Stimulated activated CD4-positive, alpha-beta T cell treated with anti-CD3 and anti-CD28 coated beads, Interleukin-1b, Interleukin-23, amount 100 ng/mL, for 4 hours (primary cell): ENCODE measurements at places on chromosomes 16 and 17.

- DNase-seq, result peak; percentile 40
These were observed 22.1 kb downstream of the SOX8 start for GRCh38 chr16:1003391-1004347.

DNA sequence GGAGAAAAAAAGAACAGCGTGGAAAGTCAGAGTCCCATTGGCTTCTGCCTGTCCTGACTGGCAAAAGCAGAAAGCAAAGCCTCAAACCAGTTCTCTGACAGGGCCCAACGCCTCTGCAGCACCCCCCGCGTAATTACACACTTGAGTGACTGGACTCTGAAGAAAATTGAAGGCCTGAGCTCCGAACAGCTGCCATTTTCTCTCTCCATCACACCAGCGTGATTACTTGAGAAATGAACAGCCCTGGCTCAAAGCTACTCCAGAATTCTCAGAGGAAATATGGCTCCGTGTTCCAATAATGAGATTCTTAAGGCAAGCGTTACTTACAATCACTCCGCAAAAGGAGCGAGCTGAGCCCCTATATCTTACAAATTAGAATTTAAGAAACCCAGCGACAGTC, 142.7 kb upstream of the C17orf78 start:
- DNase-seq, result no peak

GRCh38 chr17:62760059-62760944, 47.8 kb downstream of the MARCHF10 start:
- no peak for DNase-seq

DNA sequence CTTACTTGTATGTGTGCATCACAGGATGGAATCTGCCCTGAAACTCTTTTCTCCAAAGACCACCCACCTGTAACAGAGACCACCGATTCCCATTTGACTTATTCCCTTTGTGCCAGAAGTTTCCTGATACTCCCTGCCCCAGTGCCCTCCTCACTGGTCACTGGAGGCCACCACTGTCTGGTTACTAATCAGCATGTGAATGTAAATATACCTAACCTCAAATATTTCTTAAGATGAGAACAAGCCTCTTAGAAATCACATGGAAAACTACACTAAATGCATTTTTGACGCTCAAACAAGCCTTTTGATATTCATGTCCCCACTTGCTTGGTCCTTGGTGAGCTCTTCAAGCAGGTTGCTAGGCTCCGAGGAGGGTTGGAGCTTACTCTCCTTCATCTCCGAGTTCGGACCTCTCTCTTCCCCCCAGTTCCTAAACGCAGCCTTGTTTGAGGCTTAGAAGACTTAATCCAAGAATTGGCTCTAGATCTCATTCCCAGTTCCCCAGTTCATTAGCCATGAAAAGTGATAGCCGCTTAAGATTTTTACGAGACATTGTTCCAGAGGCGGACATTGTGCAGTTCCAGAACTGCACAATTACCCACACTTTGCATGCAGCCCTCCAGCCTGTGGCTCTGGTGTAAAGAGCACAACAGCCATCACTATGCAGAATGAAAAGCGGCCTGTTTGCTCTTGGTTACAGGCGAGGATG, 579.2 kb upstream of the PSMD7 start:
- DNase-seq, result no peak

DNA sequence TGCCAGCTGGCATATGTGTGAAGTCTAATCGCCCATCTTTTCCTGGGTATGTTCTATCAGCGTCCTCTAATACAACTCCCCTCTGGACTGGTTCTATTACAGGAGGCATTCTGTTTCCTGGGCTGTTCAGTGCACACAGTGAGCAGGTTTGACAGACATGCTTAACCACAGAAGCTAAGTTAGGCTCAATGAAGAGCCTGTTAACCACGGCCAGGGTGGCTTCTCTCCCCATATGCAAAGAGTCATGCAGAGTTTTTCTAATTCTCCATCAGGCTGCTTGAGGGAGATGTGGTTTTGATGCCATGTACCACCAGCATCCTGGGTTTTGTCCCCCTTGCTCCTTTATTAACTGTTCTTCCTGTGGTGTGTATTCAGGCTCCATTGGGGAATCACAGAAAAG, 57.2 kb upstream of the ALOX12 start:
- no peak for DNase-seq

DNA sequence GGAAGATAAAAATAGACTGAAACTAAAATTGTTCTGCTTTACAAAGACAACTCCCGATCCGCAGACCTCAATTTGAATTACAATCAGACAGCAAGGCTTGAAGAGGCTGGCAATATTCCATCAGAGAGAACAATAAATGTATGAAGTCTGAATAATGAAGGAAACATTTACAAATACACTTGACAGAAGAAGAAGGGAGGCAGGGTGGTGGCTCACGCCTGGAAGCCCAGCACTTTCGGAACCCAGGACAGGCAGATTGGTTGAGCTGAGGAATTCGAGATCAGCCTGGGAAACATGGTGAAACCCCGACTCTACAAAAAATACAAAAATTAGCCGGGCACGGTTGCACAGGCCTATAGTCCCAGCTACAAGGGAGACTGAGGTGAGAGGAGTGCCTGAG, 14.6 kb downstream of the ODF4 start:
- DNase-seq, result no peak

GRCh38 chr17:58415371-58416055, 1.8 kb downstream of the RNF43 start:
- DNase-seq, result no peak

DNA sequence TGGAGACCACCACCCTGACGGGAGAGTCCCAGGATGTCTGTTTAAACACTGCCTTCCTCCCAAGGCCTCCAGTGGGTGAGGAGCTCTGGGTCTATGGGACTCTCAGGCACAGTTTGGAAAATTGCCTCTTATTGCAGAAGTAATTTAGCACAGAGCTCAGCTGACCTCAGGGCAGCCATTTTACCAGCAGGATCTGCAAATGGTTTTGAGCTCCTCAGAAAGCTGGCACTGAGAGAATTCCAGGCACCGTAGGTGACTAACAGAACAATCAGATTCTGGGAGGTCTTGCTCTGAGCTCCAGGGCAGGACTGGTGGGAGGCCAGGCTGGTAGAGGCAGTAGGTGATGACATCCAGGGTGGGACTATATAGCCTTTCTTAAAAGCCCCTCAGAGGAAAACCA, 17.3 kb upstream of the C16orf74 start:
- no peak for DNase-seq

DNA sequence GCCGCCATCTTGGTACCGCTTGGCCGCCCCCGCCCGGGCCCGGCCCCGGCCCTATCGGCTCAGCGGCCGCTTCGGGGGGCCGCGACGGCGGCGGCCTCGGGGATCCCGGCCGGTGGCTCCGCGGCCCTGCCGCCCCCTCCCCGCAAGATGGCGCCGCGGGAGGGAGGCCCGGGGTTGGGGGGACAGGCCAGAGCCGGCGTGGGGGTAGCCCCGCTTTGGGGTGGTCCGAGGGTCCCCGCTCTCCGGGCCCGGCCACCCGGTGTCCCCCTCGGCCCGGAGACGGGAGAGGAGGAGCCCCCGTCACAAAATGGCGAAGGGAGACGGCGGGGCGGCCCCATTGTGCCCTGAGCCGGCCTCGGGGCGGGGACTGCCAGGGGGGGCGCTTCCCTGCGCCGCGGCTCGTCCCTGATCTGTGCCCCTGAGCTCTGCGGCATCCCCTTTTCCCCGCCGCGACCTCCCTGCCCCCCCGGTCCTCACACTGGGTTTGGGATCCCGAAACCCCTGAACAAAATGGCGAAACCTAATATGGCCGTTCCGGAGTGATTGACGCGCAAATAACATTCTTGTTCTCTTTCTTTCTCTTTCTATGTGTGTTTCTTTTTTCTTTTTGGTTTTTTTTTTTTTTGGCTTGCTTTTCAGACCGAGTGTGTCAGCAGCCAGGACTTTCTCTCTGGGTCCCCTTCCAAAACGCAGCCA, 986 bp downstream of the HAPSTR1 start:
- no peak for DNase-seq

DNA sequence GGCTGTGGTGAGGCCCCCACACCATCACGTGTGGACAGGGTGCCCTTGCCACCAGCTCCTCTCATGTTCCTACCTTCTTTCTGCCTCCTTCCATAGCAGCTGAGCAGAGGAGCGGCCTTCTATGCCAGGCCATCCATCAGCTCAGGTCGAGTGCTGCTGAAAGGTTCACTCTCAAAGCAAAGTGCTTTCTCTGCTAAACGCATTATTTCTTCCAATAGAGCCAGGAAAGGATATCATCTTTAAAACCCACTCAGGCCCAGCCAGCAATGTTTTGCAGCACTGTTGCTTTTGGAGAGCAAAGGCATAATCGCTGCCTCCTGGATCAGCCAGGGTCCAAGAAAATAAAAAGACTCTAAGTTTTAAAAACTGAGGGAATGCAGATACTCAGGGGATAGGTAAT, 54.9 kb upstream of the GPRC5B start:
- DNase-seq, result no peak

DNA sequence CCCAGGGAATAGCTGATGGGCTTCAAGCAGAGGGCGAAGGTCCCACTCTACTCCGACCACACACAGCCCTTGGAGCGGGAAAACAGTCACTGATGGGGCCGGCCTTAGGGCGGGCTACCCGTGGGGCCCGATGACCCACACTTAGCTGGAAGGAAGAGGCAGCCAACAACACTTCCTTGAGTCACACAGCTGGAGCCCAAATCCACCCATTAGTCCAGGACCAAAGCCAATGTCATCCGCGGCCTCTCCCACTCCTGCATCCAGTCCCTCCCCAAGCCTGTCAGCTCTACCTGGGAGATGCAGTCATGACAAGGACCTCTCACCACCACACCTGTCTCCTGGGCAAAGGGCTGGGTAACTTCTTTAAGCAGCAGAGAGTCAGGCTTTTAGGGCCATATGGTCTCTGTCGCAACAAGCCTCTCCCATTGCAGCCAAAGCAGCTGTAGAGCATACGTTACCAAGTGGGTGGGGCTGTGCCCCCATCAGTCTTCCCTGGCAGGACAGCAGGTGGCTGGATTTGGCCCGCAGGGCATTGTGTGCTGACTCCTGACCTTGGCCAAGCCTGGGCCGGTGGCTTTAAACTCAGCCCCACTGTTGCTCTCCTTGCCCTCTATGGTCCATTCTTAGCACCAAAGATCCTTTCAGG, 110.7 kb downstream of the SOCS1 start:
- no peak for DNase-seq

- DNase-seq, result no peak
These were observed 15.9 kb upstream of the PECAM1 start for GRCh38 chr17:64406321-64407200.

- no peak for DNase-seq
These were observed 185.9 kb downstream of the RGS9 start for GRCh38 chr17:65323049-65323448.

DNA sequence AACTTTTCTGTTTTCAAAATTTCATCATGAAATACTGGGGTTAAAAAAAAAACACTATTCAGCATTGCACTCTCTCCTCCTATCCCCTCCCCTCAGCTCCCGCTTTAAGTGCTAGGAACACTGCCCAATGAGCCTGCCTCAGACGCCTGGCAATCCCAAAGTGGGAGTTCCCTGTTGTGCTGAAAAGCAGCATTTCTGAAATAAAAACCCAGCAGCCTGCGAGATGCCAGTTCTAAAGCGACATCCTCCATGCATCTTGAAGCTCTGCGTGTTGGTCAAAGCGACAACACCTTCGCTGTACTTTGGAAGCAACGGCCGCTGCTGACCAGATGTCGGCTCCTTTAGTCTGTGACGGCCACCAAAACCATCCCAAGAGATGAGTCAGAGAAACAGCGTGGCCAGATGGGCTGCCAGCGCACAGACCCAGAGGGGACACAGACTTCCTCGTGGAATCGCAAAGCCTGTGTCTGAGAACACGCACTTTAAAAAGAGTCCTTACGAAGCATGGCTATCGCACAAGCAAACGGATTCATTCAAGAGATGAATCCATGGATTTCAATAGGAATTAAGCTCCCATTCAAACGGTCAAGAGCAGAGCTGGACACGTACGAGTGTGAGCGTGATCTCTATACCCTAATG, 32.8 kb downstream of the FBXO31 start:
- no peak for DNase-seq

- DNase-seq, result no peak
These were observed 51.7 kb upstream of the RPL38 start for GRCh38 chr17:74151551-74152315.

DNA sequence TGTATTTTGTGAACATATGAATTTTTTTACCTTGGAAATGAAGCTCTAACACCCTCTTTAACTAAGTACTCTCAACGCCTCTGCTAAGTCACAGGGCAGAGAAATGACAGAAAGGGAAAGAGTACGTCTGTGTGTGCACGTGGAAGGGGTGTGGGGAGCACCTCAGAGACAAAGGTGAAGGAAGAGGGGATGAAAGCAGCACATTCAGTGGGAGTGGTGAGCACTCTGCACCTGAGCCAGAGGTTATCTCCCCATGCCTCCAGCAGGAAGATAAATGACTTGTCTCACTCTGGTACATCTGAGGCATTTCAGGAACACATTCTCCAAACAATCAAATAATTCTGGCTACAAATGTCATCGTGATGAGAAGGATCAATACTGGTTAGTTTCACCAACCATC, 15.0 kb downstream of the GNA13 start:
- no peak for DNase-seq

GRCh38 chr17:65093930-65094329, 37.4 kb upstream of the GNA13 start:
- DNase-seq, result no peak

- no peak for DNase-seq
These were observed 180.1 kb downstream of the PRKCB start for GRCh38 chr16:24015923-24016322.

DNA sequence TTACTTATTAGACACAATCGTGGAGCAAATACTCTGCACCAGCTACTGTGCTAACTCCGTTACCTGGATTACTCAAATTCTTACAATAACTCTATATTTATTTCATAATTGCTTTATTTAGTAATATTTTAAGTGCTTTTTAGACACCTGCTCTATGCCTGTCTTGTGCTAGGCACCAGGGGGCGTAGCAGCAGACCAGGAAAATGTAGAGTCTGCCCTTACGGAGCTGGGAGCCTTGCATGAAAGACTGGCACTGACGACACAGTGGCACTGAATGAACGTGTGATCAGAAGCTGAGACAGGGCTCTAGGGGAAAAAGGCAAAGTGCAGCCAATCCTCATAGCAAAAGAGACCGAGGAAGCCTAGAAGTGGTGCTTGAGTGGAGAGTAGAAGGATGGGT, 486.5 kb downstream of the CDH13 start:
- no peak for DNase-seq

DNA sequence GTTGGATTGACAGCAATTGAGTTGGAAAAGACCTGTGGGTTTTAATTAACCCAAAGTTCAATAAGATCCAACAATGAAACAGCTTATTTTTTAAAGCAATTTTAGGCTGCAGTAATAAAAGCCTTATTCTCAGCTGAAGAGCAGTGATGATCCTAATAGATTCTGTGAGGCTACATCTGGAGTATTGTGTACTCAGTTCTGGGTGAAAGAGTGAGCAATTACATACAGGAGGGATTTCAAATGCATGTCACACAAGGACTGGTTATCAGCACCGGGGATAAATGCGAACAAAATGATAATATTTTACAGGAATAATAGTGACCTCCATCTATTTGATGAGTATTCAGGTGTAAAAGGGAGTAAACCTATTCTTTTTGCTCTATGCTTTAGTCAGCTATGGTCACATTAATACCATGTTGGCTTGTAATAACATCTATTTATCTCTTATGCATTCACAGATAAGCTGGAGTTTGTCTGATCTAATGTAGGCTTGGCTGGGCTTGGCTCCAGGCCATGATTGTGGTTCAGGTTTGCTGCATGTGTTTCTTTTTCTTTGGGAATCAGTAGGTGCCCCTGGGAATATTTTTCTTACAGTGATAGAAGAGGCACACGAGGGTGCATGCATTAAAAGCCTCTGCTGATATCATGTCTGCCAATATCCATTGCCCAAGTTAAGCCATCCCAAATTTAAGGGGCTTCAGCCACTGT, 22.2 kb upstream of the TOX3 start:
- no peak for DNase-seq

- no peak for DNase-seq
These were observed 721 bp upstream of the WFIKKN2 start for GRCh38 chr17:50834429-50835300.

- DNase-seq, result no peak
These were observed 19.0 kb downstream of the GRB2 start for GRCh38 chr17:75386430-75386829.
